CD8-positive, alpha-beta memory T cell (primary cell): ENCODE measurements at places on chromosomes 11 and 22.

GRCh38 chr11:10931761-10932670 is 74.2 kb upstream of the ZBED5 start:
- no peak for DNase-seq

DNA sequence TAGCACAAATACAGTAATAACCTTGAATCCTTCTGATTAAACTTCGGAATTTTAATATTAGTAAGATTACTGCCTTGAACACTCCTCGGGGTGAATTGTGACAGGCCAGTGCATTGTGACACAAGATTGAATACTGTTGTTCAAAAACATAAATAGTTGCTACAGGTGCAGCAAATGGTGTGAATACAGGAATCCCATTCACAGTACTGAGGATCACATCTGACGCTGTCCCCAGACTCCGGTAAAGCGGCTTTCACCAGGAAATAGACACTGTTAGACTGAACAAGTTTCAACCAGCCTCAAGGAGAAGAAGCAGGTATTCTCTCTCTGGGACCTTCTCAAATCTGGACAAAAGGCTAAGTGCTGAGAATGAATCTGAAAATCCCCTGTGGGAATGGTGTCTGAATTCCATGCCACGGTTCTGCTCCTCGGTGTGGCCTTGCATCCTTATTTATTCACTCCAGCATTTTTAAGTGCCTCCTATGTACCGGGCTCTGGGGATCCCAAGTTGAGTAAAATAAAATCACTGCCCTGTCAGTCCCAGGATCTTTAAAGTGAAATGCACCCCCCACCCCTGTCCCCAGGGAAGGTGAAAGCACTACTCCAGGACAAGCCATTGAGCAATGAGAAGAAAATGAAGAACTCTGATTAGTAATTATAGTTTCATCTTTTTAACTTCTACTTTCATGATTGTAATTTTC is 3.4 kb downstream of the LGR4 start:
- DNase-seq = no peak

- DNase-seq = no peak
Observed at GRCh38 chr11:87213444-87213843, 175.7 kb downstream of the TMEM135 start.

- DNase-seq = no peak
Observed at GRCh38 chr11:7514099-7514591, 346 bp downstream of the PPFIBP2 start.

DNA sequence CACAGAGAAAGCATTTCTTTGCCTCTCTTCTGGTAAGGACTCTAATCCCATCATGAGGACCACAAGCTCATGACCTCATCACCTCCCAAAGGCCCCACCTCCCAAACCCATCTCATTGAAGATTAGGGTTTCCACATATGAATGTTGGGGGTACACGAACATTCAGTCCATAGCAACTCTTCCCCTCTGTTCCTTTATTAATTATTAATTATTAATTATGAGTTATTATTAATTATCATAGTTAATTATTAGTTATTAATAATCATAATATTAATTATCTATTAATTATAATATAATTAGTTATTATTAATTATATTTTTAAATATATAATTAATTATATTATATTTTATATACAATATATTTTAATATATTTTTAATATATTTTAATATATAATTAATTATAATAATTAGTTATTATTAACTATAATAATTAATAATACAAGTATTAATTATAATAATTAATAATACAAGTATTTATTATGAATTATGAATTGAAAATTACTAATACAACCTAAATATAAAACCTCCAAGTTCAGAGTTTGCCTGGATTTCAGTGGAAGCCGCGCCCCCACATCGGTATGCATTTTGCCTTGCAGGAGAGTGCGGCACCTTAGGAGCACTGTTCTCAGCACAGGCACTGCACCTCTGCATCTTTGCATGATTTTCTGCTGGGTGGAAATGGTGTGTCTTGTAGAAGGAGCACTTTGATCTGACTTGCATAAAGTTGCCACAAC is 128.0 kb upstream of the FGF3 start:
- DNase-seq = no peak

DNA sequence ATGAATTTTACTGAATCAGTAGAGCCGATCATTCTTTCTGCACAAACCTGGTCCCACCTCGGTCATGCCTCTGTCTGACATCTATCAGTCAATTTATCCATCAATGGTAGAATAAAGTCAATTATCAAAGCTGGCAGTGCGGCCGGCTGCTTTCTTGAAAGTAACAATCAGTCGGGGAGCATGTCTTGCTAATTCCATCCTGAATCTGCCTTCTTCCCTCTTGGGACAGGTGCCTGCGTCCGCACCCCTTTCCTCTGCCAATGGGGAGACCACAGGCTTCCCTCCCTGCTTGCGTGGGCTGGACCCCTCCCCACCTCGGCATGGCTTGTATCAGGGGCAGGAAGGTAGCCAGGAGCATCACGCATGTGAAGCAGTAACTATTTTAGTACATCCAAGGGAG is 962.9 kb downstream of the BRD1 start:
- no peak for DNase-seq

DNA sequence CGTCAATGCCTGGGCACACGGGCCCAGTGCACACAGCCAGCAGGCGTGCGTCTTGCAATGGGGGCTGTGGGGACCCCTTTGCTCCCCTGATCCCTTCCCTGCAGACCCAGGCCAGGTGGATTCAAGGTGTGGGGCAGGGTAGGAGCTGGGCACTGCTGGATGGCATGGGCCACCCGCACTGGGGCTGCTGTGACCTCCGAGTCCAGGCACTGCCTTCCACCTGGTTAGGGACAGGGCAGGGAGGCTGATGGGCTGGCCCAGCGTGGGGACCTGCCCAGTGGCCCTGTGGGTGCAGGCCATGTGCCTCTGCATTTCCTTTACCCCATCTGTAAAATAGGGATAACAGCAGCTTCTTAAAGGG is 22.9 kb downstream of the KCNQ1 start:
- DNase-seq = no peak

DNA sequence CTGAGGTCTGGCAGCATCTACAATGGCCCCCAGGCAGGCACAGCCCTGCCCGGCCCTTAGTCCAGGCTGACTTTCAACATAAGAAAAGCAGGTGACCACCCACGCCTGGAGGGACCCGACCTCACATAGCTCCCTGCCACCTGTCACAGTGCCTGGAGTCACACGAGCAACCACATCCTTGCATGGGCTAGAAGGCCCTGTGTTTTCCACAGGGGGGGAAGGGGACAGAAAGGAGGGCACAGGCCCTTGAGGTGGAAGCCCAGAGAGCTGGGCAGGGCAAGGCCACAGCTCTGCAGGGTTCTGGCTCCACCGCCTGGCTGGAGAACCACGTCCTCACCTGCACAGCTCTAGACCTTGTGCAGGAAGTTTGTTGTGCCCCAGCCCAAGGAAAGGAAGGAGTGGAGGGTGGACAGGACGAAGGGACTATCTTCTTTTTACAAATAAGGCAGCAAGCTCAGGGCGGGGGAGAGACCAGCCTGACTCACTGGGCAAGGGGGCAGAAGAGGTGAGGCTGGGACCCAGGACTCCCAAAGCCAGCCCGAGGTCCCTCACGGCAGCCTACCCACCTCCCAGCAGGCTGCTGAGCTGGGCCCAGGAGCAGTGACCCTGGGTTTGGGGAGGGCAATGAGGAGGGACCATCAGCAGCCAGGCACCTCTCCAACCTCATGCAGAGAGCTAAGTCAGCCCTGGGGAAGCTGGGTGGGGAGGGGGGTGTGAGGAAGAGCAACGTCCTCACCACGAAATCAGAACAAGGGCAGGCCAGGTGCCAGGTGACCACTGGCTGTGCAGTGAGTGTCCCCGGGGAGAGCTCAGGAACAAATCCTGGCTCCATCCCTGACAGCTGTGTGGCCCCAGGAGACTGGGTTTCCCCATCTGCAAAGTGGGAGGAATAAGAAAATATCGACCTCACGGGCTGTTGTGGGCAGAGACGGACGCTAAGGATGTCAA is 4.3 kb downstream of the C1QTNF6 start:
- DNase-seq = peak; percentile 53

- no peak for DNase-seq
Observed at GRCh38 chr22:47063071-47063509, 300.6 kb downstream of the TBC1D22A start.
